ENCODE measurements at places on chromosomes 2 and 18.

GRCh38 chr2:238631491-238632180 lies 204.9 kb downstream of the ASB1 start:
- DNase-seq, result no peak

DNA sequence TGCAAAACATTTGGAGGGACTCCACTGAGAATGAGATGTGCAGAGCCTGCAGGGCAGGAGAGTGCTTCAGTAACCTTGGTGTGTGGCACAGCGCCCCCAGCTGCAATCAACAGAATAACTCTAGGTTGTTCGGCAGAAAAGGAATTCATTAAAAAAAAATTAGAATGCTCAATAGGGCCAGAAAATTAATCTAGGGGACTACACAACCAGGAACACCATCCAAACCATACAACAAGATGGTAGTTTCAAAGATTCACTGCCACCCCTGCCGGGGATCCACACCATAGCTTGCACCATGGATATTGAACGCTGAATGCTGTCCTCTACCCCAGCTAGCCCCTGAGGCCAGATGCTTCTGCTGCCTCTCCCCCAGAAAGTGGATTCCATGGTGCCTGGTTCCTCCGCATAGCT lies 50.1 kb downstream of the THUMPD2 start:
- peak; percentile 18 for DNase-seq

- DNase-seq, result no peak
Measured at GRCh38 chr2:53314718-53315117, 452.9 kb upstream of the CHAC2 start.

DNA sequence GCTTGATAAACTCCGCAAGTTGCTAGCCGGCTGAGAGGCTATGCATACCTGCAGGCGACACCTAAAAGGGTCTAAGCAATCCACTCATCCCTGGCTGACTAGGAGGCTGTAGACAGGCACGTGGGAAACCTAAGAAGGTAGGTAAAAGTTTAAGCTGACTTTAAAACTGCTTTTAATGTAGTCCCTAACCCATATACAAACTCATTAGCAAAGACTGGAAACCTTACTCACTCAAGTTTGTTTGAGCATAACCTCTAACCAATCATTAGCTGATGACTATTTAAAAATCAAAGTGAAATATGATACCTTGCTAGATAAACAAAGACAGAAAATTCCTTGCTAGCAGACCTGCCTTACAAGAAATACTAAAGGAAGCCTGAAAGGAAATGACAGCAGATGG lies 106.4 kb downstream of the EXOC6B start:
- DNase-seq, result no peak

- DNase-seq, result no peak
Measured at GRCh38 chr2:203915256-203915655, 21.3 kb upstream of the ICOS start.

GRCh38 chr2:16650287-16651249 lies 15.1 kb downstream of the CYRIA start:
- no peak for DNase-seq

GRCh38 chr18:35417223-35417622 lies 40.1 kb upstream of the ZNF396 start:
- no peak for DNase-seq

DNA sequence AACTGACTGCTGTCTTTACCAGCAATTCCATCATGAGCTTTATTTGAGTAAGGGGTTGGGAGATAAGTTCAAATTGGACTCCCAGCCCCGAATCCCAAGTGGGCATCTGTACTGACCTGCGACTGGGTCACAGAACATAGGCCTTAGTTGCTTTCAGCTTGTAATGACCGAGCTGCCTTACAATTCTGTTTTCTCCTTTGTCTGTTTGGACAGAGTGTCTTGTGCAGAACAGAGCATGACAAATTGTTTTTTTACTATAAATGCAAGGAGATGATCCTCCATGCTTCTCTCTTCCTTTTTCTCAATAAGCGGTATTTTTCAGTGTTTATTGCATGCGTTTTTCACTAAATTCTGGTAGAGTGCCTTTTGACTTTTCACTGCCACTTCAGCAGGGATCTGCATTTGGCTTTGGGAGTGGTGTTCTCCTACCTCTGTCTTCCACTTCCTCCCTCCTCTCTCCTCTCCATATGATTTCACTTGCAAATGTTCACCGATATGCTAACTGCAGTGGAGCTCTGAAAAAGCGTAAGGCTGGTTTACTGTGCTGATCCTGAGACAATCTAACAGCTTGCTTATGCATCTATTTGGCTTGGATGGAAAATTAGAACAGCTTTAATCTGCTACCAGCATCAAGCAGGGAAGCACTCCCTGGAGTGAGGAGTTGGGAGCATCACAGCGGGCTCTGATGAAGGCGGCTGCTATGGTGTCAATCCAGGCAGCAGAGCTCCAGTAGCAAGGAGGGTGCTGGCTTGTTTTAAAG lies 158.8 kb upstream of the SMIM21 start:
- peak; percentile 45 for DNase-seq

DNA sequence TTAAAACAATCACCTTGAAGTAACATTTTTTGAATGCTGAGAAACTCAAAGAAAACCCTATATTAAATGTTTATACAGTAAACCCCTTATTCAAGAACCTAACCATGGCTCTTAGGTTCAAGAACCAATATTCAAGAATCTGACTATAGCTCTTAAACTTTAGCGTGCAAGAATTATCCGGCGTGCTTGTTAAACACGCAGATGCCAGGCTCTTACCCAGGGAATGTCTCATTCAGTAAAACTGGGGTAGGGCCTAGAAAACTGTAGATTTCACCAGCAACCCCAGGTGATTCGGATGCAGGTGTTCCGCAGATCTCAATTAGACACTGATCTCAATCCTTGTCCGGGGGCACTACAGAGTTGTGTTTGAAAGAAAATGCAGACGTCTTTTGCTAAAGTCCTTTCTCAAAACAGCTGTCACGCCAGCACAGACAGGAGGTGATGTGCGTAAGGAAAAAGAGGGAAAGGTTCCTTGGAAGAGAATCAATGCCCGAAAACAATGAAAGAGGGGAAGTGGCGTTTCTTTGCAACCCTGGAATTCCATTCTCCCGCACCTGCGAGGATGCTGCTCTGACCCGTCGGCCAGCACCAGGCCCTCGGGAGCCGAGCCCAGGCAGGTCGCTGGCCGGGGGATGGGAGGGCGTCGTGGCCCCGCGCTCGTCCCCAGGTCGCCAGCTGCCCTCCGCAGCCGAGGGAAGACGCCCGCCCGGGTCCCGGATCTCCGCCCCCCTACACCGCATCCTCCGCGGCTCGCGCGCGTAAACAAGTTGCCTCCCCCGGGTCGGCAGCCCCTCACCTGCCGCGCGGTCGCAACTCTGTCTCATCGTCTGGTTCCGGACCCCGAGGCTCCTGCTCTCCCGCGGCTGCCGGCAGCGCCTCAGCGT lies 851 bp downstream of the EIF2AK3 start:
- no peak for DNase-seq

DNA sequence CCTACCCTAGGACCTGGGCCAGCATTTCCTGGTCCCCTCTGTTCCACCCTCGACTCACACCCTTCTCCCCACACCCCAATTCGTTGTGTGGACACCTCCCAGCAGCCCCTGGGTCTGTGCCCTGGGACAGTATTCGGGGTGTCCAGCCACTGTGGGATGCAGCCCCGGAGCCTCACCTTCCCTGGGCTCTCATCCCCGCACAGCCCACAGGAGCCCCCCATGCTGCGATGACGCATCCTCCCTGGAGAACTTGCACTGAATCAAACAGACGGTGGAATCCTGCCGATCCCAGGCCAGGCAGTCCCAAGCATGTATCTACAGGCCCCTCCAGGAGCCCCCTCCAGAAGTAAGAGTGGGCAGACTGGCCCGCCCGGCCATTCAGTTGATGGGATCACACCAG lies 9.7 kb downstream of the ITM2C start:
- no peak for DNase-seq

DNA sequence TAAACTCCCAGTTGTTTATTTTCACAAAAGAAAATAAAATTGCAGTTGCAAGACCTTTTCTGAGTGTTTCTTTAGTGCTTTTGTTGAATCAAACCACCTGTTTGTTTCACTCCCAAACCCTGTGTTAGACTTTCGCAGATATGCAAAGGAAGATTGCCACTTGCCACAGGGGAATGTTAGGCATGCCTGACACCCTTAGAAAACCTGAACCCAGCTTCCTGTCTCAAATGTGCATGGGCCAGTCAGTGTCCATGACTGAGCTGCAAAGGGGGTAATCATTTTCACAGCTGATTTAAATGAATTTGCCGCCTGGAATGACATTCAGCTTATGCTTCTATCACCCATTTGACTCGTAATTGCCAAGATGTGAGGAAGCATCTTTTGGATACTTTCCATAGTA lies 17.5 kb downstream of the TGOLN2 start:
- no peak for DNase-seq

DNA sequence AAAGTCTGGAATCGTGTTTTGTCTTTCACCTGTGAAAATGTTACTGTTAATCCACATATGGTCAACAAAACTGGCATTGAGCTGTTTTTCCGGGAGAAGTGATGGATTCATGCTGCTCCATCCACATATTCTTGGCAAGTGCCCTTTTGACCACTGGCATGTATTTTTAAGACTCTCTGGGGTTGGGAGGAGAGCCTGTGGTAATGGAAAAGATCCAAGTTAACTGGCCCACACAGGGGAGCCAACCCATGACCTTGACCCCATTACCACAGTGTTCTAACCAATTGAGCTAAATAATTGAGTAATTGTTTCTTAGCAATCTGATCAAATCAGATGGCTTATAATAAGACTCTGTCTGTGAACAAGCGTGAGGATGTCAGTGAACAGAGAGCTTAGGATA lies 296.2 kb upstream of the NRP2 start:
- no peak for DNase-seq

DNA sequence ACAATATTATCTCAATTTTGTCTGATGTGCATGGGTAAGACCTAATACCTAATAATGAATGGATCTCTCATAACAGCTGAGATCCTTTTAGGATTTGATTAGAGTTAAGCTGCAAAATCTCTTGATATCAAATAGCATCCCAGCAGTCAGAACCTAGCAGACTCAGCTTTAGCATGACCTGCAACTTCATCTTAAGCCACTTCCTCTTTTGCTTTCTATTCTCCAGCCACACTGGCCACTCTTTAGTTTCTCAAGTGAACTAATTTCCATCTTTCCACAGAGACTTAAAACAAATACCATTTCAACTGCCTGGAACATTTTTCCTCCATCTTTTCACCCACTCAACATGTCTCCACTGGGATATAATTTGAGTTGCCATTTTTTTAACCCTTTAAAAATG lies 1251.6 kb upstream of the ZEB2 start:
- no peak for DNase-seq

DNA sequence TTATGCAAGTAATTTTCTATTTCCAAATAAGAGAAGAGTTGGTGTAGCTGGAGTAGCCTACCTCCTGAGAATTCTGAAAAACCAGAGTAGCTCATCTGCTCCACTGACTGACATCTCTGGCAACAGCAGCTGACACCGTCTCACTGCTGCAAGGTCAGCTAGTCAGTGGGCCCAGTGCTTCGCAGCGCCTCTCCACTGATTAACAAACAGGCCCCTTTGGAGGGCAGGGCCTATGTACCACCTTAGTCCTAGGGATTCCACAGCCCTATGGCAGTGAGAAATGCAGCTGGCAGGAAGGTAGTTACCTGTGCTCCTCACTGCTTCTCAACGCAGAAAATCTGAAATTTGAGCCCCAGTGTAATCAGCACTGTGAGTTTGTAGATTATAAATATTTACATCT lies 97.5 kb downstream of the DLGAP1 start:
- DNase-seq, result no peak

- DNase-seq, result no peak
Measured at GRCh38 chr18:79501006-79501405, 105.3 kb downstream of the NFATC1 start.

DNA sequence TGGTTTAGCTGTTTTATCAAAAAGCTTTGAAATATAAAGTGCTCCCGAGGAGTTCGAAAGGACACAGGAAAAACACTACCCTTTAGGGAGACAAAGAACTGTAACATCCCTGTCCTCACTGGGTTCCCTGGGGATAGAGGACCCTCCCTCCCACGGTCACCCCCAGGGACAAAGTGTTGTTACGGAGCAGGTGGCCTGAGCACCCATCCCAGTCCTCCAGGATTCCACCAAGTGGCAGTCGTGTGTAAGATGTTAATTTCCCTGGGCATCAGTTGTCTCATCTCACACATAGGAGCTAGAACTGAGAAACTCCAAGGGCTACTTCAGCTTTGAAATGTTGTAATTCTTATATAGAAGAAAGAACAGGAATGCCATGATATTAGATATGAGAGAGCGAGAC lies 137.7 kb downstream of the ALK start:
- no peak for DNase-seq

DNA sequence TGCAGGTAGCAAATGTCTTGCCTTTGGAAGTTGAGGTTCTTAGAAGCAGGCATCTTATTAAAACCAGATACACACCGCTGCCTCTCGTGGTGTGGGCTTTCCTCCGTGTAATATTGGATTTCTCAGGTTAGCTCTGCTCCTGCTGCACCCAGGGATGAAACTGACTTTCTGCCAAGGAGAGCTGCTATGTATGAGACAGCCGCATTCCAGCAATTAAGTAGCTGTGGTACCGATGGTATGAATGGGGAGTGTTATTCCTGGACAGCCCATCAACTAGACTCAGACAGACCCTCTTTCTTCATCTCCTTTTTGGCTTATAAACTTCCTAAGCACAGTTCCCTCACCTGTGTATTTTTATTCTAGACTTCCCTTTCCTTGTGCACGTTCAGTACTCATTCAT lies 6.8 kb upstream of the EHD3 start:
- DNase-seq, result no peak

DNA sequence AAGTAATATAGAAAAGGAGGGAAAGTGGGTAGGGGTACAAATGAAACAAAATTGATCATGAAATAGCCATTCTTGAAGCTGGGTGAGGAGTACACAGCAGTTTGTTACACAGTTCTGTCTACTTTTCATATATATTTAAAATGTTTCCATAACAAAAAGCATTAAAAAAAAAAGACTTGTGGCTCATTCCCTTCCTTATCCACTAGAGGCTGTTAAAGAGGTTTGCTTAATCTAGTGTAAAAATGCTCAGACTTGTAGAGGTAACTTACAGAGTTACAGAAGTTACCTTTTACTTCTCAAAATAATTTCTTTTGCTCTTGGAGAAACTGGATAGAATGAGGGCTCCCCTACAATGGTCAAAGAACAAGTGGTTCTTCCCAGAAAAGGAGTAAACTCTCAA lies 8.1 kb upstream of the WIPF1 start:
- peak; percentile 56 for DNase-seq

- no peak for DNase-seq
Measured at GRCh38 chr2:217645896-217646295, 356.9 kb downstream of the TNS1 start.

GRCh38 chr2:30764021-30764800 lies 43.0 kb downstream of the CAPN13 start:
- DNase-seq, result no peak

- DNase-seq, result no peak
Measured at GRCh38 chr2:79178076-79178674, 18.6 kb upstream of the REG3A start.

DNA sequence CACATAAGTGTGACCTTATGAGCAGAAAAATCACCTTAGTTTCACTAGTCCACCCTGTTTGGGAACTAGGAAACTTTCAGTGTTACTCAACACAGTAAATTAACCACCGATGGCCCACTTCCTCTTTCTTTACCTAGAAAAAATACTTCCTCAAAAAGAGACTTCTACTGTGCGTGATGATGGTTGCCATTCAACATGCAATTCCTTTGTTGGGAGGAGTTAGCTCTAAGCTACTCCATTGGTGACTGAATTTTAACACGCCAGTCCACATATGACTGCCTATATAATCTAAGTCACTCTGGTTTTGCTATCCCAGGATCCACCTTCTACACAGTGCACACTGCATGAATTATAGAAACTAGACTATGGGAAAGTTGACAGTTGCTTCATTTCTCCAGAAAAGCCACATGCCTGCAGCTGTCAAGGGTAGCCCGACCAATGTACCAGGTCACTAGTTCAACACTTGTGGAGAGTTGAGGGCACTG lies 47.8 kb upstream of the REG3G start:
- no peak for DNase-seq

- no peak for DNase-seq
Measured at GRCh38 chr2:125562924-125563323, 1093.0 kb upstream of the GYPC start.

Measured in hippocampal formation (tissue), 2 donors.